ENCODE measurements at places on chromosomes 4 and X.

- no peak for DNase-seq
Observed at GRCh38 chrX:64206556-64207162, 1.2 kb upstream of the AMER1 start.

- no peak for DNase-seq
Observed at GRCh38 chrX:119880076-119880475, 8.4 kb downstream of the NDUFA1 start.

GRCh38 chrX:46168254-46168653 lies 377.0 kb downstream of the ZNF674 start:
- DNase-seq = no peak

GRCh38 chrX:11386001-11386523 lies 92.8 kb downstream of the AMELX start:
- DNase-seq = no peak

GRCh38 chr4:81494031-81494431 lies 22.3 kb upstream of the RASGEF1B start:
- DNase-seq = no peak

GRCh38 chrX:118552121-118552900 lies 56.7 kb downstream of the DOCK11 start:
- no peak for DNase-seq

GRCh38 chr4:148344352-148344751 lies 97.9 kb downstream of the NR3C2 start:
- DNase-seq = no peak

GRCh38 chr4:177671387-177671786 lies 229.2 kb upstream of the AGA start:
- no peak for DNase-seq

DNA sequence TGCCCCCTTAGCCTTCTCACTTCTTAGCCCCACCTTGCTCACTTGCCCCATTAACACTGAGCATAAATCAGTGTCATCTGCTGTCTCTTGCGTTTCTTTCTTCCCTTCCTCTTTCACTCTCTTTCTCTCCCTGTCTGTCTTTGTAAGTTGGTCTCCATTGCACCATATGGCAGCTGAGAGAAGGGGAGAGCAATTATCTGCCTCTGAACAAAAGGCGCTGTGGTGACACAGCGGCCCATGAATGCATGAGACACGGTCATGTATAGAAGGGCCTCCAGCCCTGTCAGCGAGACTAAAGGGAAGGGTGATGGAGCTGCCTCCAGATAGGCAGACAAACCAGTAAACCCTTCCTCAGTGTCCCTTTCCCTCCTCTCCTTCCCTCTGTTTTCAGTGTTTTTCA lies 88.8 kb upstream of the PCDH18 start:
- no peak for DNase-seq

Data from stimulated activated CD4-positive, alpha-beta T cell treated with anti-CD3 and anti-CD28 coated beads, Interleukin-4, amount 100 ng/mL, for 4 hours (primary cell).